Stimulated activated CD4-positive, alpha-beta T cell treated with anti-CD3 and anti-CD28 coated beads, Interleukin-12 subunit alpha, Interleukin-12 subunit beta, amount 100 ng/mL, for 24 hours (primary cell): ENCODE measurements at places on chromosomes 12 and 14.

- DNase-seq, result no peak
Measured at GRCh38 chr12:44874981-44875416, 1.1 kb downstream of the NELL2 start.

DNA sequence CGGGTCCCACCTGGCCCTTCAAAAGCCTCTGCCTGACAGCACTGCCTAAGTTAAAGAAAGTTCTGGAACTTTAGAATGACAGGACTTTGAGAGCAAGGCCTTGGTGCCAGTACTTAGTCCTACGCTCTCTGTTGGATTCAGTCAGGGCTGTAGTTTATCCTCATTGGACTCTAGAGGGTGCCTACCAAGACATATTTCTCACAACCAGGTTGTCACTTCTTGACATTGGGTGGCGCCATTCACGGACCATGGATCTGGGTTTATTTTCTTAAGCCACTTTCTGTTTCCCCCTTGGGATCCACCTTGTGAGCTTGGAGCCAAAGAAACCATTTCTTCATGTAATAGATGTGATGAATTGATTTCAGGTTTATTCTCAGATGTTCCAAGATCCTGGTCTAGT, 787.0 kb upstream of the TBX3 start:
- no peak for DNase-seq

DNA sequence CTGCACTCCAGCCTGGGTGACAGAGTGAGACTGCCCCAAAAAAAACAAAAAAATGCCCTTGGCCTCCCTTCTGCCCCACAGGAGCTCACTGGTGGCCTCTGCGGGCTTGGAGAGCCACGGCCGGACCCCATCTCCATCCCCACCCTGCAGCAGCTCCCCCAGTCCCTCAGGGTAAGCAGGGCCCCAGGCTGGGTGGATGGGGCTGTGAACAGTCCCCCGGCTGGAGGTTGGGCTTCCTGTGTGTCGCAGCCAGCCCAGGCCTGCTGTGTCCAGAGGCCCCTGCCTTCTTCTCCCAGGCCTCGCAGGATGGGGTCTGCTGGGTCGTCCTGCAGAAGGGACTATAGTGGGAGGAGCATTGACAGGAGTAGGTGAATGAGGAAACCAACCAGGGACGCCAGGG, 15.4 kb upstream of the PUS1 start:
- no peak for DNase-seq

DNA sequence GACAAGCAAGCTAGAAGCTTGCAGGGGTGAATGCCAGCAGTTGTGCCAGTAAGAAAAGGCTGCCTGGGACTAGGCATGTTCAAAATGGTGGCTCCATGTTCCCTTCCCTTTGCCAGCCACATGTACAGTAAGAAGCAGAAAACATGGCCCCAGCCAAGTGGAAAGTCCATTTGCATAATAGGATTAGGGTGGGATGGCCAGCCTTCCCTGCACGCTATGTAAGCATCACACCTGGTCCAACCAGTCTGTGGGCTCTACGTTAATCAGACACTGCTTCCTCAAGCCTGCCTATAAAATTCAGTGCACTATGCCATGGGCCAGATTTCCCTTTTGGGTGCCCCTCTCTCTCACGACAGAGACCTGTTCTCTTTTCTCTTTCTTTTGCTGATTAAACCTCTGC, 288.4 kb downstream of the GXYLT1 start:
- no peak for DNase-seq

- DNase-seq, result no peak
Measured at GRCh38 chr12:30138483-30138882, 354.7 kb upstream of the TMTC1 start.
